ENCODE measurements at places on chromosomes 3 and 15.
A peak's percentile ranks its signal among the peaks of the same experiment; 100 is the strongest.

GRCh38 chr15:40815042-40815698 is 7.9 kb upstream of the DNAJC17 start:
- no peak for DNase-seq

DNA sequence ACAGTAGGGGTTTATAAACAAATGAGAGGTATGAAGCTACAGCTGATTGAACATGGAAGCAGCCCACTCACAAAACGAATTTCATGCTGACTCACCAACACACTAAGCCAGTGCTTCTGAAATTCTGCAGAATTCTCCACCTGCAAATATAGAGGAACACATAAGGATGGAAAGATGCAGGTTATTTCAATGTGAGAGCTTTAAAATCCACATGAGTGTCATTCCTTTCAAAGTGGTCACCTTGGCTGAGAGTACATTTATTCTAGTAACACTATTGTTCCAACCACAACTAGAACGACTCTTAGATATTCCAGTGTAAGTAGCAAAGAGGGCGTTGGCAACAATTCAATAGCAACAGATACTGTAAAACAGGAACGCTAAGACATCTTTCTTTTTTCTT is 189.9 kb upstream of the TSC22D2 start:
- no peak for DNase-seq

GRCh38 chr3:45528429-45528828 is 66.1 kb upstream of the LIMD1 start:
- peak; percentile 17 for DNase-seq

GRCh38 chr3:187132666-187133065 is 6.6 kb downstream of the RPL39L start:
- no peak for DNase-seq

- DNase-seq, result no peak
Measured at GRCh38 chr15:78457101-78457500, 19.1 kb downstream of the IREB2 start.

DNA sequence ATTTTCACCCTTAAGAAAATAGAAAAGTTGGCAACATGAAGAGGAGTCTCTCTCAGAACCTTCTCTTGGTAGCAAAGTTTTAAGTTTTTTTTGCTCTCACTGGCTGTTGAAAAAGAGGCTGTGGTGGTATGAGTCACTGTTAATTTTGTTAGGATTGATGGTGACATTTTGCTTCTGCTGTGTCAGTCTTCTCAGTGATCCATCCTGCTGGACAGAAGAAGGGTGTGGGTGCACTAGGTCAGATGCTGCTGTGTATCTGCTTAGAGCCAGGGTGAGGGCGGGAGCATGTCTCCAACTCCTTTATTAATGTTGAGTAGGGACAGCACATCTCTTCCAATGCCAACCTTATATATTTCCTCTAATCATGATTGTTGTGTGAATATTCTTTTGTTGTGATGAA is 369.5 kb downstream of the FEZF2 start:
- no peak for DNase-seq

GRCh38 chr15:63487076-63487757 is 17.2 kb upstream of the USP3 start:
- DNase-seq, result peak; percentile 93

DNA sequence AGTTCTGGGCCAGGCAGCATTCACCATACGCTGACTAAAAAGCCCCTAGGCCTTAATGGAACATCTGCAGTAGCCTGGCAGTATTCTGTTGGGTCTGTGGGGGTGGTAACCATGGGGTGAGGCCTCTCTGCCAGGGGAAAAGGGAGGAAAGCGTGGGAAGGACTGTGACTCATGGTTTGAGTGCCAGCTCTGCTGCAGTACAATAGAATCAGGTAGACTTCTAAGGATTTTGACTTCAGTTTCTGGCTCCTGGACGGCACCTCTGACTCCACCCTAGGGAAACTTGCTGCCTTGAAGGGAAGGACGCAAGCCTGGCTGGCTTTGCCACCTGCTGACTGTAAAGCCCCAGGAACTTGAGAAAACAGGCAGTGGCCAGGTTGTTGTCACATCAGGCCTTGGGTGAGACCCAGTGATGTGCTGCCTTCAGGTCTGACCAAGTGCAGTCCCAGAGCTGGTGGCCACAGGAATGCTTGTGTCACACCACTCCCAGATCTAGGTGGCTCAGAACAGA is 148.6 kb downstream of the SUCNR1 start:
- peak; percentile 3 for DNase-seq

GRCh38 chr3:186949281-186949982 is 19.1 kb downstream of the ST6GAL1 start:
- no peak for DNase-seq

GRCh38 chr3:16090024-16090423 is 84.5 kb upstream of the GALNT15 start:
- no peak for DNase-seq

DNA sequence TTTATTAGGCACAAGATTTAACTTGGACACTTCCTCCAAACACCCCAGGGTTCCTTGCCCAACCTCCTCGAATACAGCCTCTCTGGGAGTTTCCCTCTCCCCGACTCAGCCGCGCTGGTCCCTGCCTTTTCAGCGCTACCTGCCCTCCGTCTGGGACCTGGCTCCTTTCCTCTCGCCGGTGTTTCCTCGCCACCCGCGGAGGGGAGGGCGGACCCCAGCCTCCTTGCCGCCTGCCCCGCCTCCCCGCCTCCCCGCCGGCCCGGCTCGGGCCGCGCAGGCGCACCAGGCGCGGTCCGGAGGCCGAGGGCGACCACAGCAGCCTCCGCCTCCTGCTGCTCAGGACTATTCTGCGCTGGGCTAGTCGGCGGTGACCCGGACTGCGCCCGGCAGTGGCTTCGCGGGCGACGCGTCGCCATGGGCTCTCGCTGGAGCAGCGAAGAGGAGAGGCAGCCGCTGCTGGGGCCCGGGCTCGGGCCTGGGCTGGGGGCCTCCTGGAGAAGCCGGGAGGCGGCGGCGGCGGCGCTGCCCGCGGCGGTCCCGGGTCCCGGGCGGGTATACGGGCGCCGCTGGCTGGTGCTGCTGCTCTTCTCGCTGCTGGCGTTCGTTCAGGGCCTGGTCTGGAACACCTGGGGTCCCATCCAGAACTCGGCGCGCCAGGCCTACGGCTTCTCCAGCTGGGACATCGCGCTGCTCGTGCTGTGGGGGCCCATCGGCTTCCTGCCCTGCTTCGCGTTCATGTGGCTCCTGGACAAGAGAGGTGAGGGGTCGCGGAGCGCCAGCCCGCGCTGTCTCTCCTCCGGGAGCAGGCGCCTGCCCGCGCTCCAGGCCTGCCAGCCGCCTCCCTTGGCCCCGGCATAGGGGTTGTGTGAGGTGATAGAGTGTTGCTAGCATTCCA is at the start of gene SLC49A4:
TSS of gene SLC49A4 (plus strand) at position 291 of the 895 bp plus-strand sequence. CDS start at position 415, 124 bp downstream.
- DNase-seq, result peak; percentile 59

DNA sequence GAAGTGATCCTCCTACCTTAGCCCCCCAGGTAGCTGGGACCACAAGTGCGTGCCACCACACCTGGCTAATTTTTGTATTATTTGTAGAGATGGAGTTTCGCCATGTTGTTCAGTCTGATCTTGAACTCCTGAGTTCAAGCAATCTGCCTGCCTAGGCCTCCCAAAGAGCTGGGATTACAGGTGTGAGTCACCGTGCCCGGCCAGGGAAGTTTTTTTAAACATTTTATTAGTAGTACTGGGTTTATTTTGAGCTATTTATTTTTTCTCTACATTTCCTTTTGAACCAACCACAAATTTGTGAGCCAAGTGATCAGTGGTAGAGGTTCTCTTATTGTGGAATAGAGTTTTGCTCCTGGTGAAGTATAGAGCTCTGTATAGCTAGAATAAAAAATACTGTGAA is 33.7 kb downstream of the ARMC8 start:
- no peak for DNase-seq

- DNase-seq, result no peak
Measured at GRCh38 chr3:98827221-98827920, 64.2 kb downstream of the ST3GAL6 start.

DNA sequence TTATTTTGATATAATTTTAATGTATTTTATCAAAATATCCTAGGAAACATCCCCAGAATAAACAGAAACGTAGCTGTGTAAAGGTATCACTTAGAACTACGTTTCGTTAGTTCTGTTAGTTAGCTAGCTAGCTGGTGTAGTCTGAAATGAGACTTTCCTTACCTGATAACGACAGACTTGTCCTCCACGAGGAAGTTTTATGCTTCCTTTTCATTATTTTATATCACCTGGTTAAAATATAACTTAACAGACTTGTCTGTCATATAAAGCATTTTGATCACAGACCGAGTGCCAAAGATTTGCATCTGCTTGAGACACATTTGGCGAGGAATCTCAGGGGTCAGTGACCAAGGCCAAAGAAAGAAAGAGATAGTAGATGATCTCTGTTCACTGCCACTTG is 829.5 kb downstream of the VGLL3 start:
- no peak for DNase-seq

GRCh38 chr3:45965653-45966052 is 22.4 kb downstream of the CXCR6 start:
- DNase-seq, result no peak

DNA sequence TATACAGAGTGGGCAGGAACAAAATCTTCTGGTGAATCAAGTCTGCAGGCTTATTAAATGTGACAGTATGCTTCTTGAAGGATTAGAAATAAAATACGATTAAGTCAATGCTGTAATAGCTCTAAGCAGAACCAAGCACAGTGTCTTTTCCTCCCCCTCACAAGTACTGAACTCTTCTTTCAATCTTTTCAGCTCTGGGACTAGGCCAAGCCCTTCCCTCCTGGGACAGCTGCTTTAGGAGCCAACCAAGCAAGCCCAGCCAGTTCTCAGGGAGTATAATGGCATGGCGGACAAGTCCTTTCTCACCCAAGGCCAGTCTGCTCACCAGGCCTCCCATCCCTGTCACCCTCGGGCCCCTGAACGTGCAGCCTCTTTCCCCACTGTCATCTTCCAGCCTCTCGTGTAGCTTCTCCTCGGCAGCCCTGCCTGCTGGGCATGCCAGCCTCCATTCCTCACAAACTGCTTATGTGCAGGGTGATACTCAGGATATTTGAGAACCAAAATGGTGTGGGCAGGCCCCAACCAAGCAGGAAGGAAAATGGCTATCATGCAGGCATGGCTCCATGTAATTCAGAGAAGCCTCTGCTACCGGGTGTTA is 8.4 kb upstream of the PPP1R2 start:
- DNase-seq, result no peak

- DNase-seq, result no peak
Measured at GRCh38 chr3:125622381-125622791, 27.1 kb upstream of the OSBPL11 start.

GRCh38 chr15:99994849-99995248 is 261.6 kb upstream of the LYSMD4 start:
- DNase-seq, result no peak

DNA sequence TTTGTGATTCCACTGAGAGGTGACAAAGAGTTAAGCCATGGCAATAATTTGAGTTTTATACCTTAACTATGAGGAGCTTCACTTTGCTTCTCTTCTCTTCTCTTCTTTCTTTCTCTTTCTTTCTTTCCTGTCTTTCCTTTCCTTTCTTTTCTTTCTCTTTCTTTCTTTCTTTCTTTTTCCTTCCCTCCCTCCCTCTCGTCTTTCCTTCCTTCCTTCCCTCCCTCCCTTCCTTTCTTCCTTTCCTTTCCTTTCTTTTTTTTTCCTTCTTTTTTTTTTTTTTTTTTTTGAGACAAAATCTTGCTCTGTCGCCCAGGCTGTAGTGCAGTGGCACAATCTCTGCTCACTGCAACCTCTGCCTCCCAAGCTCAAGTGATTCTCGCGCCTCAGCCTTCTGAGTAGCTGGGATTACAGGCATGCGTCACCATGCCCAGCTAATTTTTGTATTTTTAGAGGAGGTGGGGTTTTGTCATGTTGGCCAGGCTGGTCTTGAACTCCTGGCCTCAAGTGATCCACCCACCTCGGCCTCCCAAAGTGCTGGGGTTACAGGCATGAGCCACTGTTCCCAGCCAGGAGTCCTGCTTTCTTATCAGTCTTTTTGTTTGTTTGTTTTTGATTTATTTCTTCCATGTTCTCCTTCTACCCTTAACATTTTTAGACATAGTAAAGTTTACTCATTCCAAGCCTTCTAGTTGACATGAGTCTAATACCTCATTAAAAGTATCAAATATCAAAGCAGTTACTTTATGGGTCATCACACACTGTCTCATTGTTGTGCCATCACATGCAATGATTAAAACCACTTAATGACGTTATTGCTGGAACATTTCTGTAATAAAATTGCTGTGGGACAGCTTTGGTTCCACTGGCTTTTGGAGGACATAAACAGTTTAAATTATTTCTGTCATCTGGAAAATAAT is 29.9 kb downstream of the SLC49A4 start:
- DNase-seq, result no peak

GRCh38 chr3:9067352-9067975 is 104.2 kb upstream of the RAD18 start:
- DNase-seq, result peak; percentile 52

DNA sequence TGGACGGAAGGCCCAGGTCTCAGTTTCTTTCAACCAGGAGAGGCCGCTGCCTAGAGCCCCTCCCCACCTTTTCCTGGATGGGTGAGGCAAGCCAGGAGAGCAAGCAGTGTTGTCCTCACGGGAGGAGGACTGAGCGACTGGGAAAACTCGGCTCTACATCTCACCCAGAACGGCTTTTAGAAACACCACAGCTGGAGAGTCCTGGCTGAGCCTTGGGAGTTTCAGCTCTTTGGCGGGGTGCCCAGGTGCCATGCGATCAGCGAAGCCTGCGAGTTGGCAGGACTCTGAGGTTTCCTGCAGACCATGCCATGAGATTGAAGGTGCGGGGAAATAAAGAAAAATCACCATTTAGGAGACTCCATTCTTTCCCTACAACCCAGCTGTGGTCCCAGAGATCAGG is 26.0 kb downstream of the PPCDC start:
- no peak for DNase-seq

GRCh38 chr3:130715616-130716015 is 31.0 kb downstream of the PIK3R4 start:
- DNase-seq, result no peak

DNA sequence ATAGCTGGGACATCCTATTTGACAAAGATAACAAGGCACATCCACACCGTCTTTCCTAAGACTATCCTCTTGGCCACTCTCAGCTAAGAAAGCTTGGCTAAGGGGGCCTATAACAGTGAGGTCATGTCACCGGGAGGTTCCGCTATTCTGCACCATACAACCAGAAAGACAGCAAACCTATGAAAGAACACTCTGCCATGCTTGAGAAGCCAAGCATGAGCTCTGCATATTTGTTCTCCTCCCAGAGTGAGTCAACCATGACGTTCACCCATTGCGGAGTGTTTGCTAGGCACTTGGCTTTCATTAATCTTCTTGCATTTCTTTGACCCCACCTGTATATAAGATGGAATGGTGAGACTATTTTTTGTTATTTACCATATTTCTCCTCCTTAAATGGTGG is 141.2 kb downstream of the GMNC start:
- no peak for DNase-seq

GRCh38 chr15:40322531-40323238 is 807 bp upstream of the INAFM2 start:
- no peak for DNase-seq

- DNase-seq, result no peak
Measured at GRCh38 chr3:79012530-79012913, 755.3 kb downstream of the ROBO1 start.

- DNase-seq, result peak; percentile 56
Measured at GRCh38 chr3:188584162-188584529, 430.2 kb downstream of the LPP start.

- no peak for DNase-seq
Measured at GRCh38 chr3:37330466-37330865, 156.1 kb upstream of the LRRFIP2 start.
